ENCODE measurements at places on chromosomes 5 and 9.
A peak's percentile ranks its signal among the peaks of the same experiment; 100 is the strongest.

DNA sequence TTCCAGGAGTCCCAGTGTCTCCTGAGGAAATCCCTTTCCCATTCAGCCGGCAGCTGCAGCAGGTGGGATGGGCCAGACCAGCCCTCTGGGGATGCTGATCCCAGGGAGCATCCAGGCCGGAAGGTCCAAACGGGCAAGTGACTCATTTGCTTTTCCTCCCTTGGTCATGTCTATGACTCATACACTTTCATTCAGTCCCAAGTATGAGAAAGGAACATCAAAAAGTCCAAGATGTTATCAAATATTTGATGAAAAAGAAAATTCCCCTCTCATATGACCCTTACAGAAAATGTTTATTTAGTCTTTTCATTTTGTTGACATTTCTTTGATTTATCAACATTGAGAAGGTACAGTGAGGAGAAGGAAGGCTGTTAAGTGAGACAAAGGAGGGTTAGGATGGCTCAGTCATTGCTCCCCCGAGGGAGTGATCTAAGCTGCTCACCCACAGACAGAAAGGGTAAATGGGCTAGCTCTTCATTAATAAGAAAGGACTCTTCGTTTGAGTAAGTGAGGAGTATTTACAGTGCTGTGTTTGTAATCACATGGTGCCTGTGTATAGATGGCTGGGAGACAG lies 117.6 kb upstream of the ANKRD55 start:
- no peak for DNase-seq

DNA sequence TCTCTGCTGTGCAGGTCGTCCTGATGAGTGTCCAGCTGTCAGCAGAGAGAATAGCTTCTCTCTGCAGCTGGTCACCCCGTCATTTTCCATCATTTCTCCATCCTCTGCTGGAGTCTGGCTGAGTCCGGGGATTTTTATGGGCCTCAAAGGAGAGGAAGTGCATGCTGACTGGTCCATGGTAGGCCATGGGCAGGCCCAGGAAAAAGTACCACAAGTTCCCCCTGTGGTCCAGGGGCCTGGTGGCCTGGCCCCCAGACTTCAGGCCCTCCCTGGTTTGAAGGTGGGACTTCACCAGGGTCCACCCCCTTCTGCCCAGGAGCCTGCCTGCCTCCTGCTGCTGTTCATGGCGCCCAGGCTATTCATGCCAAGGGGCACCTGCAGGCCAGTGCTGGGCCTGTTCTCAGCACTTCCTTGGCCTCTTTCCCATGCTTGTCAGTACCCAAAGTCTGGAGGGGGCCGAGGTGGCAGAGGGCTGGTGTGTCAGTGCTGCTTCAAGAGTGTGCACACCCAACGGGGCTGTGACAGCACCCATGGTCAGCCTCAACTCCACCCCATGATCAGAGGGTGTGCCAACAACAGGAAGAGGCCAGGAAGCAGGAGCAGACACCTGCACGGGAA lies 7.3 kb upstream of the MTMR12 start:
- no peak for DNase-seq

GRCh38 chr9:36194326-36195000 lies 3.7 kb downstream of the CLTA start:
- no peak for DNase-seq

- DNase-seq: no peak
Measured at GRCh38 chr5:850511-851006, at the start of gene ZDHHC11. ZDHHC11 (minus strand) TSS chr5:850986; CDS start chr5:850602, 384 bp downstream.

GRCh38 chr9:134982311-134982710 lies 64.6 kb upstream of the FCN1 start:
- no peak for DNase-seq

DNA sequence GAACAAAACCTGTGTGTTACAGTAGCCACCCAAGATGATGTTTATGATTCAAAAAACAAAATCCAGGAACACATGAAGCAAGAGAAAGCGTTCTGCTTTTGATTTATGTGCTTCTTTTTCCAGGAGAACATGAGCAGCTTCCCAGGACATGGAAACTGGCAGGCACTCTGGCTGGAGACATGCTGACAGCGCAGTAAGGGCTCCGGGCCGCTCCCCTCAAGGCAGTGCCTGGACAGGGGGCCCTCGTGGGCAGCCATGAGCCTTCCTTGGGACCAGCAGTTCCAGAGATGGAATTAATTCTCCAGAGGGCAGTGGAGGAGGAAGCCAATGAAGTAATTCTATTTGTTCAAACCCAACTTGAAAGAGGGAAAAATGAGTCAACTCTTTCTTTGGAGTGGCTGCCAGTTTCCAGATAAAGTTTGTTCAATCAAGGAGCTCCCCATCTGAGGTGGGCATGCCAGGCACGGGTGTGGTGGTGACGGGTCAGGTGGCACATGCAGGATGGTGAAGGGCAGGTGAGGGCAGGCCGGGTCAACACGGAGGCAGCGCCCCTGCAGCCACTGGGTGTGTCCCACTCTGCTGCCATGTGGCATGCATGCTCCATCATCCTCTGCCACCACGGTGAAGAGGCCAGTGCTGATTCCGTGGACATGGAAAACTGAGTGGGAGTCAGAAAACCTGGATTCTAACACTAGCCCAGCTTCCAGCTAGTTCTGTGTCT lies 83.8 kb downstream of the OTULIN start:
- no peak for DNase-seq

DNA sequence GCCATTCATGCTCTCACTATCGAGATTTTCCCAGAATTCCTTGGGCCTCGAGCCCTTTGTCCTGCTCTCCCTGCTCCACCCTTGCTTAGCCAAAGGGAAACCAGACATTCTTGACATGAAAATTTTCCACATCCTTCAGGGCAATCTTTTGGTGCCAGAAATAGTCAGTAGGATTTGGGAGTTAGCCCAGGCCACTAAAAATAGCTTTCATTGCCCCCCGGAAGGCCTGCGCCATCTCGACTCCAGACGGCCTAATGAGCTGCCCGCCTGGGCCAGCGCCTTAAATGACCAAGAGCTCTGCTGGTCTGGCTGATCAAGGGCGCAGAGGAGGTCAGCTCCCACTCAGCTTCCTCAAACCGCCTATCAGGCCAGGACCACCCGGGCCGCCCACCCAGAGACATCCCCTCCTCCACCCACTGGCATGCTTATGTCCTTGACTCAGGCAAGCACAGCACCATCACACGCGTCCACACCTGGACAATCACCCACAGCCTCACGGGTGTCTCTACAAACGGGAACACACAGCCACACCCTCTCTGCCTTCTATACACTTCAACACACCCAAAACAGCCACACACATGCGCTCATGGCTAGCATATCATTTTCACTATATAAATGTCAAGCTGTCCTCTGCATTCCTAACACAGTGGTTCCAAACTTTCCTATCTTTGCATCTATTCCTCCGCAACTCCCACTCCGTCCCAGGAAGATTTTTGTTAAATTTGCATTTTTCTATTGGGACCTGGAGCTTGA lies 20.9 kb downstream of the DUSP1 start:
- no peak for DNase-seq

DNA sequence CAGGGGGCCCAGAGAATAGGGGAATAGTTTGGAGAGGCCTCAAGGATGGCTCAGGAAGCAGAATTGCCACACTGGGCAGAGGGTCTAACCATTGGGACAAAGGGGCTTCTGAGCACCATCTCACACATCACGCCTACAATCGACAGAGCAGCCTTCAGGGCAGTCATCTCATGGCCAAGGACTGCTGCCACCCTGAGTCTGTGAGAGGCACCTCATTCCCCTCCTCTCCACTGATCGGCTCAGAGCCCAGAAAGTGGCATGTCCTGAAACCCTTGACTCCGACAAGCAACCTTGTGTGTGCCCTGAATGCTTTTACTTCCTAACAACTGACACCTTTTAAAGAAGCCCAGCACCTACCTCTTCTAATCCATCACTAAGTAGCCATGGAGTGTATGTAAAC lies 128.9 kb upstream of the PTPN3 start:
- no peak for DNase-seq

DNA sequence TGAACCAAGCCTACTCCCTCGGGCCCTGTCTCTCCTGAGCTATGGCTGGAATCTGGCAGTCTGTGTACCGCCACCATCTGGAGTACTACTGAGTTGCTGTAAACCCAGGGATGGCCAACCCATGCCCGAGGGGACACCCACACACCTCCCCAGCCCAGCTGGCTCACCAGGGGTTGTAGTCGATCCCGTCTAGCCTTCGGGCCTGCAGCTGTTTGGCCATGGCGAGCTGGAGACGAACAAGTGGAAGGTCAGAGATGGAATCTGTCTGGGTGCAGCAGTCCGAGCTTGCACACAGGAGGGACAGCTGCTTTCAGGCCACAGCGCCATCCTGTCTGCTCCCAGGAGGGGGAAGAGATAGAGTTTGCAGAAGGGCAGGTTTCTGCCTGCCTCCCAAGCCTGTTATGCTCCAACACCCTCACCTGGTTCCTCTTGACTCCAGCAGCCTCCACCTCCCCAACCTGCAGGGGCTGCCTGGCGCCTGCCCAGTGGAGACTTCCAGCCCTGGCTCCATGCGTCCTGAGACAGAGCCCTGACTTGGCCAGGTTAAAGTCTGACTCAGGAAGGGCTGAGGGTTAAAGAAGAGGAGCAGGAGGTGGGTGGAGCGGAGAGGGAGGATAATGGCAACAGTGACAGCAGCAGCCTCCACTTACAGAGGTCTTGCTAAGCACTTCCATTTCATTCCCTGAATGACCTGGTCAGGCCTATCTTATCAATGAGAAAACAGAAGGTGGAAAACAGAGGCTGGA lies 15.8 kb upstream of the SPOUT1 start:
- DNase-seq: no peak

DNA sequence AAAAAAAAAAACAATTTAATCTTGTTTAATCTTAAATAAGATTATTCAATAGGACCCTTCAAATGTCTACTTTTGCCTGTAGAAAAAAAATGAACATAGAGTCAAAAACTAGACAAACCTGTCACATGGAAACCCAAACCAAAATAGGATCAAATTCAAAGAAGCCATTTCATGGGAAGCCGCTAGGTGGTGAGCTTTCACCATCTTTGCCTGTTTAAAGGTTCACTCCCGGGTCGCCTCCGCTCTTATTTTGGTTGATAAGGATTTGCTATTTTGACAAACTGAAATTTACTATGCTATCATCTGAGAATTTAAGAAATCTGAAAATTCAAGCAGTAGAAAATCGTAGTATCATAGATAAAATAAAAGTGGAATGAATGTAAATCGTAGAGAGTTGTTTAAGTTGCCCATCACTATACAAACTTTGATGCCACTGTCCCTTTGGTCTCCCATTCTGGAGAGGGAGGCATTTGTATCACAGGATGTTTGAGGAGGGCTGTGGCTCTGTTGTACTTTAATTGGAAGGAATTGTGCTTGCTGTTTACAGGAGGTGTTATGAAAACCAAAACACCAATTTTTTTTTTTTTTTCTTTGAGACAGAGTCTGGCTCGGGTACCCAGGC lies 43.5 kb upstream of the DNAH5 start:
- DNase-seq: peak; percentile 45

- no peak for DNase-seq
Measured at GRCh38 chr9:101846161-101846560, 107.7 kb upstream of the GRIN3A start.

- no peak for DNase-seq
Measured at GRCh38 chr5:73642344-73642743, 16.3 kb downstream of the ARHGEF28 start.

GRCh38 chr5:5320062-5320805 lies 102.2 kb upstream of the ICE1 start:
- DNase-seq: no peak

GRCh38 chr9:127004946-127005769 lies 90.6 kb downstream of the RALGPS1 start:
- DNase-seq: peak; percentile 91

GRCh38 chr5:52950686-52951085 lies 38.5 kb upstream of the ITGA2 start:
- DNase-seq: no peak

GRCh38 chr5:57346328-57346727 lies 136.3 kb downstream of the ACTBL2 start:
- DNase-seq: no peak

DNA sequence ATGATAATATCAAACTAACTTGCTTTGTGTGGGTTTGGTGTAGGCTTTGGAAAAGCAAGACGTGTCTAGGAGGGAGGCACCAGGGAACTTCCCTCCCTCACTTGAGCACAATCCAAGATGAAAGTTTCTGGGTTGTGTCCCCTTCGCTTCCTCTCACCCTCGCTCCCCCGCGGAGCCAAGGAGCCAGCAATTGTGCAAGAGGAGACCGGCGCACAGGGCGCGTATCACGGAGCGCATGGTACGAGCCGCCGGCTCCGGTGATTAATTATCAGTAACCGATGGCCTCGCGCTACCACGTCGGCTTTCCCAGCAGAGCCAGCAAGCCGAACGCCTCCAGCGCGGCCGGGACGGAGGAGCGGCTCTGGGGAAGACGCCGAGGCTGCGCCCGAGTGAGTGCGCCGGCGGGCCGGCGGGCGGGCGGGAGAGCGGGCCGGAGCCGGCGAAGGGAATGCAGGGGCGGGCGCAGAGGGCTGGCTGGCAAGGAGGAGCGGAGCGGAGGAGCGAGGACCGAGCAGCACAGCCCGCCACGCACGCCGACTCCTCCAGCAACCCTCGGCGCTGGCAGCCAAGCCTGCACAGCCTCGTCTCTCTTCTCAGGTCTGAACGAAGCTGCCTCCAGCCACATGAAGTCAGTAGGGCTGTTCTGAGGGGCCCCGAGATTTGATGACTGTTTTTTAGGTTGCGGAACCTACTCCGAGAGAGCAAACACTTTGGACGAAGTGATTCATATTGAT lies 143.6 kb downstream of the BNC2 start:
- peak; percentile 42 for DNase-seq

DNA sequence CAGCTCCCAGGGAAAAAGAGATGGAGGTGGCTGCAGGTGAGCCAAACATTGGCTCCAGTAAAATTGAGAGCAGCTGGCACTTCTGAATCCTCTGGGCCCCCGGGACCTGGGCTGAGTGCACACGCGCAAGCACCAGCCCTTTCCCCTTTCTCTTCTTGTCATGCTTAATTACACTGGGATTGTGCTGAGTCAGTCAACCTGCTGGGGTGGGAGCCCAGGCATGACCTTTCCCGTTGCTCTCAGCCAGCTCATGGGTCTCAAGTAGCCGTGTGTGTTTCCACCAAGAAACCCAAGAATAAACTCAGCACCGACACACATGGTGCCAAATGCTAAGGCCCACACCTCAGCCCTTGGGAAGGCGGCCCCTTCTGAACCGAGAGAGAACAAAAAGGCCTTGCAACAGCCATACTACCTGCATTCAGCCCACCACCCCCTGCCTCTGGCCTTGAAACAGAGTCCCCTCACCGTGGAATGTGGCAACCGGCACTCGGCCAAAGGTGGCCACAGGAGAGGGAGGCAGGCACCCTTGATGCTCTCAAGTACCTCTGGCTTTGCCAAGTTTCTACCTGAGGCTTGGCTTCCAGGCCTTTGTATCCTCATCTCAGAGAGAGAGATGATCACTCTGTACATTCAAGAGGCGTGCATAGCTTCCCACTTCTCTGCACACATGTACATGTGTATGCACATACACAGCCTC lies 28.1 kb downstream of the SLIT3 start:
- no peak for DNase-seq

- DNase-seq: no peak
Measured at GRCh38 chr5:178576591-178577351, 13.4 kb downstream of the COL23A1 start.

DNA sequence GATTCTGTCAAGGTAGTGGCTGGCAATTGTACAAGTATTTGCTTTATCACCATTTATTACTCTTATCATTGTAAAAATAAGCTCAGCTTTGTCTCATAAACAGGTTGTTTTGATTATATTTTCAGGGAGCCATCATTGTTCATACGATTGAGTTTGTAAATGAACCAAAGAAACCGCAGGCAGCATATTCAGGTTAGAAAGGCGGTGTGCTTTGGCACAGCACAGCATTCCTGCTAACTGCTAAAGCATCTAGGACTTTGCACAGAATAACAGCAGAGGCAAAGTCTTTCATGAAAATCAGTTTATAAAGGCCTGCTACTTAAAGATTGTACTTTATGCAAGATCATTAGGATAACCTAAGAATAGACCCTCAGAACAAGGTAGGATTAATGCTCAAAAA lies 281.5 kb upstream of the SLC24A2 start:
- DNase-seq: no peak
